ENCODE measurements at places on chromosomes 5 and 9.

- DNase-seq = peak; percentile 37
Measured at GRCh38 chr9:93096131-93096802, at the start of gene CARD19. Gene CARD19 (plus strand): TSS chr9:93096217. CDS start chr9:93096346, 129 bp downstream.

GRCh38 chr9:94135222-94135621, 51.0 kb downstream of the PTPDC1 start:
- DNase-seq = no peak

DNA sequence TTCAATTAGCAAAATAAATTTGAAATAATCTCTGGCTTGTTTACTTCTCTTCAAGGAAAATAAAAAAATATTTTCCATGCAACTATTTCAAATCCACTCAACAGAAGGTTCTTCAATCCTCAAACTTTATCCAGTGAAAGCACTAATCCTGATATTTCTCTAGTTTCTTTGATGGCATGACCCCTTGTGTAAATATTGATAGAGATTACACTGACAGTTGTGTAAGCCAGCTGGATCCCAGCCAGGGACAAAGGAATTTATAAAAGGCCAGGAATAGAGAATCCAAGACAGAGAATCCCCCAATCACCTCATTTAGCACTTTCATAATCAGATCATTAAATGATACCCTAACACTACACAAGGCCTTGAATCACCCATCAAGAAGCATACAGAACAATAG, 135.2 kb downstream of the GNA14 start:
- no peak for DNase-seq

GRCh38 chr9:117365438-117365837, 49.4 kb downstream of the ASTN2 start:
- no peak for DNase-seq

DNA sequence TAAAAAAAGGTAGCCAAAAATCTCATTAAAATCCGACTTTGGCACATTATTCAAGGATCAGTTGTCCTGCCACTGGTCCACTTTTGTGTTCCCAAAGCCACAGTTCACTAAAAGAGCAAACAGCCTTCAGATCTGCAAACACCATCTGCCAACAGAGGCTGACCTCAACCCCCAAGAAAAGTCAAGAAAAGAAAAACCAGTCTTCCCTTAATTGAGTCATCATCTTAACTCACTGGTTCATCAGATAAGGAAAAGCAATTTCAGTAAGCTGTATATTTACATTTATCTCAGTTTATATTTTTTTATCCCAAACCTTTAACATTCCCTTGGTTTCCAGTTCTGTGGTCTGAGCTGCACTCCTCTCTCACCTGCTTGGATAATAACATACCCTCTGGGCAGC, 21.2 kb downstream of the RASEF start:
- no peak for DNase-seq

- no peak for DNase-seq
Measured at GRCh38 chr5:173495225-173495904, 121.1 kb downstream of the BOD1 start.

DNA sequence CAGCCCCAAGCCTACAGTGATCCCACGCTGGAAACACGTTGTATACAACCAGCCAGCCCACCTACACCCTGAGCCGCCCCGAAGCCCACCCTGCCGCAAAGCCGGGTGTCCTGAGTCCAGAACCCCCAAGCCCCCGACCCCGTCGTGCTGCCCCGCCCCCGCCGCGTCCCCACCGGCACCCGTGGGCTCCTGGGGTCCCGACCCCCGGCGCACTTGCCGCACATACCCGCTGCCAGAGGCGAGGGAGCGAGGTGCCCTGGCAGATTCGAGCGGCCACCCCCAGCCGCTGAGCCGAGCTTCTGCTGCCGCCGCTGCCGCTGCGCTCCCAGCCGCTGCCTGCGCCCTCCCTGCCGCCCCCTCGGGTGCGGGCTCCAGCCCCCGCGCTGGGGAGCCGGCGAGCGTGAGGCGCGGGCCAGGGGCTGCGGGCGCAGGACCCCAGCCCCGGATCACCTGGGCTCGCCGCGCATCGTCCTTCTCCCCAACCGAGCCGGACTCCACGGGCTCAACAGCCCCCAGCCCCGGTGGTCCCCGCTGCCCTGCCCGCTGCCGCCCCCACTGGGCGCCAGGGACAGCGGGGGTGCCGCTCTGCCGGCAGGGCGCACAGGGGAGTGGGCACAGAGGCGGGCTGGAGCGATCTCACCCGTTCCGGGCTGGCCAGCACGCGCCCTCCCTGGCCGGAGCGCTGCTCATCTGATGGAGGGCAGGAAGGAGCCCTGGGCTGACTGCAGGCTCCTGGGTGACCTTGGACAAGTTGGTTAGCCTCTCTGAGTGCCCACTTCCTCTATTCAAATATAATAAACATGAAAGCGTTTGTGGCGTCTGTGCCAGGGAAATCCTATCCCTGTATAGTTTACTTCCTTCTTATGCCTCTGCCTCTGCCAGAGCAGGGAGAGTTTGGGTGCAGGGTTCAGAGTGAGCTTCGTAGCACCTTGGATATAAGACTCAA, at the start of gene HTR4:
Gene HTR4, minus strand, starts transcription at position 692 of the 946 bp plus-strand sequence. CDS start 17,513 bp downstream, outside the sequence.
- no peak for DNase-seq
